Breast epithelium (tissue), 4 donors: ENCODE measurements at places on chromosomes 4 and X. TPM values are rescaled to one million over a fixed set of nuclear protein-coding genes. Genes with fewer than 3 reads are reported as not detected.
A peak's percentile ranks its signal among the peaks of the same experiment; 100 is the strongest.

DNA sequence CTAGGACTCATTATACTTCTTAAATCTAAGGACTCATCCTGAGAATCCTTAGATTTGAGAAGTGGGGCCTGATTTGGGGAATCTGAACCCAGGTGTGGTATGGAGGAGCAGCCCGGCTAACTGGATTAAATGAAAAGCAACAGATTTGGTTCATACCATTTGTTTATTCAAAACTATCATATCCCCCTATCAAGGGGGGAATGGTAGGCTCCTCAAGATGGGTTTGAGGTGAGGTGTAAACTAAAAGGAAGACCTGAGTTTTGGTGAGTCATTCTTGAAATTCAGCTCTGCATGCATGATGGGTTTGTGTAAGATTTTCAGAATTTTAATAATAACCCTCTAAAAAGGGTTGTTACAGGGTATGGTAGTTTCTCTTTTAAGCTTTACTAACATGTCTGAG, 53.4 kb downstream of the CASP6 start:
- no peaks in the 10 kb centered on the region for H3K36me3 ChIP-seq
- no peak for DNase-seq
- no peaks in the 10 kb centered on the region for H3K27me3 ChIP-seq
- H3K27ac ChIP-seq, result no peak overlapping the region
- H3K4me3 ChIP-seq, result no peak overlapping the region

- H3K36me3 ChIP-seq, result peaks cover 5% of the 10 kb centered on the region
- peaks cover 3% of the 10 kb centered on the region for H3K4me1 ChIP-seq
- no peak overlapping the region for H3K27ac ChIP-seq
Observed at GRCh38 chr4:10081218-10081606, 35.4 kb downstream of the WDR1 start.

GRCh38 chr4:26647523-26648224, 63.8 kb downstream of the TBC1D19 start:
- no peak overlapping the region for H3K27ac ChIP-seq
- H3K4me3 ChIP-seq, result no peak overlapping the region
- no peak for DNase-seq
- H3K27me3 ChIP-seq, result no peaks in the 10 kb centered on the region
- H3K4me1 ChIP-seq, result no peaks in the 10 kb centered on the region

DNA sequence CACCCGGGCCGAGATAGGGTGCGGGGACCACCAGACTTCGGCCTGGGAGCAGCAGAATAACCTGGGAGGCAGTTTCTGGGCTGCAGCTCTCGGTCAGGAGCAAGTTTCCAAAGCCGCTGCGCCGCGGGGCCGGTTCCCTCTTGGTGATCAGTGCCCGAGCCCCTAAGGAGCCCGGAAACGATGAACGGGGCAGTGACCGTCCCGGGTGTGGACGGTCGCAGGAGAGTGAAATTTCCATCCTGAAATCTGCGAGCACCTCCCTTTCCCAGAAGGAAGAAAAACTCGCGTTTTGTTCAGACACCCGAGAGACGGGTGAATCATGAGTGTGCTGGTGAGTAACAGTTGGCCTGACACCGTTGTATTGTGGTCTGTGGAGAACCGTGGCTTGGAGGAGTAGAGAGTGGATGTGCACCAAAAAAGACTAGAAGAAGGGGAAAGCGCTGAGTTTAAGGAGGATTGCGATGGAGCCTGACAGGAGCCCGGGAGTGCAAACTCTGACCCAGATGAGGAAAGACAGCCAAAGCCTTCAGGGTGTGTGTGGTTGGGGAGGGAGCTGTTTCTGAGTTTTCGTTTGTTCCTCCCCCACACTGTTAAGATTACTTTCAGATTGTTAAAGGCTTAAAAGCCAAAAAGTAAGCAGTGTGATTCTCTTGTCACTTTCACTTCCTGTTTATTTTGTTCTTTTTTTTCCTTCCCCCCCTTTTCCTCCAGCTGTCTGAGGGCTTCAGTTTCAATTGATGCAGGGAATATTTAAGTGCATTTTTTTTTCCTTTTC, 828 bp downstream of the MCUB start:
- H3K27ac ChIP-seq, result peak overlapping the region; percentile 86
- DNase-seq, result no peak
- no peaks in the 10 kb centered on the region for H3K4me1 ChIP-seq
- H3K27me3 ChIP-seq, result no peaks in the 10 kb centered on the region
- no peaks in the 10 kb centered on the region for H3K36me3 ChIP-seq

DNA sequence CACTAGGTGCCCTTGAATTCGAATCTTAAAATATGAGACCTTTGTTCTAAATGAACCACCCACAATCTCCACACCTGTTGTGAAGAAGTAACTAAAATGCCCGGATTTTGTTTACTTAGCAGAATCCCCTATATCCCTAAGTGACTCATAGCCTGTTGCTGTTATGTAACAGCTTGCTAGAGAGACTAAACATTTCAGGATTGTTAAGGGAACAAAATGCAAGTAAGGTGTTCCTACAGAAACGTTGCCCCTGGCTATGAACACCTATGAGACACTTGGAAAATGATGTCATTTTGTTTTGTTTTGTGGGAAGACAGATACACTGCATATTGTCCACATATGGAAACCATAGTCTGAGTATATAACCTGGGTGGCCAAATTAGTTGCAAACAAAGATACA, 24.2 kb upstream of the MXRA5 start:
- no peak overlapping the region for H3K27ac ChIP-seq
- no peak overlapping the region for H3K4me3 ChIP-seq
- H3K36me3 ChIP-seq, result no peaks in the 10 kb centered on the region

- H3K36me3 ChIP-seq, result no peaks in the 10 kb centered on the region
- no peak overlapping the region for H3K27ac ChIP-seq
- H3K27me3 ChIP-seq, result no peaks in the 10 kb centered on the region
- no peaks in the 10 kb centered on the region for H3K4me1 ChIP-seq
- no peak for DNase-seq
Observed at GRCh38 chrX:3582451-3582850, 131.0 kb downstream of the PRKX start.

ABCB7 gene
- 75.8 TPM for total RNA-seq

SORBS2 gene
- total RNA-seq, result 21.8 TPM

SCLT1 gene
- 18.7 TPM for total RNA-seq

TASL gene
- 1.6 TPM for total RNA-seq

DNA sequence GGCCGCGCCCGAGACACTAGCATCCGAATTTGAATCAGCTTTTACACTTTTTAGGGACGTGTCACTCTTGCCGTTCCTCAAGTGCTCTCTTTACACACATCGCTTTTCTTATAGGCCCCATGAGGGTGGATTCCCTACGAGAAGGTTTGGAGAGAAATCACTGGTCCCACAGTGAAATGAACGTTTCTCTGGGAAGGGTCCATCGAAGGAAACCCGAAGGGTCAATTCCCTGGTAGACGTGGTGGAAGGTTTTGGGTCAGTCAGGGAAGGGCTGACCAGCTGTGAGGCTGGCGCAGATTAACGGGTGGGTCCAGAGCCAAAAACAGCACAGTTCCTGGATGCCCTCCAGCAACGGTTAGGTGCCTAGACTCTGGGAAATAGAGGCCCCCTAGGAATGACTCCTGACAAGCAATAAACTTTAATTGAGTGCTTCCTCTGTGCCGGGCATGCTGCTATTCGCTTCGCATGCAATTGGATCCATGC, 35.9 kb downstream of the ETDC start:
- H3K36me3 ChIP-seq, result no peaks in the 10 kb centered on the region
- no peak for DNase-seq
- H3K4me1 ChIP-seq, result no peaks in the 10 kb centered on the region
- H3K27me3 ChIP-seq, result no peaks in the 10 kb centered on the region
- peak overlapping the region; percentile 87 for H3K27ac ChIP-seq
- H3K4me3 ChIP-seq, result peak overlapping the region; percentile 84

NUDT6 gene
- 8.2 TPM for total RNA-seq

DNA sequence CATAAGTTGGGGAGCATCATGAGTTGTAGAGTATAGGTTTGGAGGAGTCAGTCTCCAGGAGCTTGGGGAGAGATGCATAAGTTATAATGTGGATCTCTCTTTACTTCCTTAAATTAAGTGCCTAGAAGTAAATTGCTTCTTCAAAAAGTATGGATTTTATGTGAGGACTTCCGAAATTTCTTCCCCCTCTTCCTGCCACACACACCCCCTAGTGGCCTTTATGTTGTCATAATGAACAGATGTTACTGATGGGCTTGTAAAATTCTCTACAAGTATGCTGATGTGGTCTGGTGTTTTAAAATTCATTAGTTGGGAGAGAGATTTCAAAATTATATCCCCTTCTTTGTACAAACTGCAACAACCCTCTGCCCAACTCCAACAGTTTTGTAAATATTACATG, 2.3 kb upstream of the METTL14 start:
- H3K4me3 ChIP-seq, result no peak overlapping the region
- DNase-seq, result no peak
- no peaks in the 10 kb centered on the region for H3K27me3 ChIP-seq
- H3K4me1 ChIP-seq, result no peaks in the 10 kb centered on the region
- H3K36me3 ChIP-seq, result no peaks in the 10 kb centered on the region
- H3K27ac ChIP-seq, result no peak overlapping the region

USP51 gene
- 0.66 TPM for total RNA-seq

DNA sequence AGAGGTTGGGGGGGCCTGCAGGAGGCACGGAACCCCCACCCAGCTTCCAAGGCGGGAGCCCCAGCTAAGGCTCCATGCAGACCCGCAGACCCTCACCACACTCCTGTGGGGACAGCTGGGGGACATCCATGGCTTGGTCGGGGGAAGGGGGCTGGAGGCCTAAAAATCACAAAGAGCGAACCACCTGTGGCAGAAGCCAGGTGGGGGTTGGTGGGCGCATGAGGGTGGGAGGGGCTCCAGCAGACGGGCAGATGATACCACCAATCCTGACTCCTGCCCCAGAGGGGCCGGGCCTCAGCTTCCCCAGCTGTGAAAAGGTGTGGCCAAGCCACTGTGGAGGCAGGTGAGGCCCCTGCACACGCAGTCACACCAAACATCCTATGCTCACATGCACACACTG, 111.6 kb downstream of the FAM53A start:
- no peak for DNase-seq
- no peak overlapping the region for H3K4me3 ChIP-seq
- H3K4me1 ChIP-seq, result no peaks in the 10 kb centered on the region
- no peaks in the 10 kb centered on the region for H3K27me3 ChIP-seq
- no peak overlapping the region for H3K27ac ChIP-seq
- no peaks in the 10 kb centered on the region for H3K36me3 ChIP-seq

GRCh38 chr4:13386405-13387107, 97.6 kb downstream of the RAB28 start:
- DNase-seq, result no peak
- H3K27ac ChIP-seq, result no peak overlapping the region
- no peaks in the 10 kb centered on the region for H3K36me3 ChIP-seq
- H3K4me1 ChIP-seq, result no peaks in the 10 kb centered on the region

- H3K36me3 ChIP-seq, result no peaks in the 10 kb centered on the region
- no peaks in the 10 kb centered on the region for H3K4me1 ChIP-seq
- H3K4me3 ChIP-seq, result peak overlapping the region; percentile 63
- peak; percentile 45 for DNase-seq
Observed at GRCh38 chrX:20265726-20266681, 705 bp downstream of the RPS6KA3 start.

GC gene
- not detected for total RNA-seq

- no peak for DNase-seq
- H3K4me1 ChIP-seq, result no peaks in the 10 kb centered on the region
- H3K36me3 ChIP-seq, result no peaks in the 10 kb centered on the region
- no peak overlapping the region for H3K4me3 ChIP-seq
Observed at GRCh38 chr4:67365661-67366245, 179.6 kb downstream of the CENPC start.

DNA sequence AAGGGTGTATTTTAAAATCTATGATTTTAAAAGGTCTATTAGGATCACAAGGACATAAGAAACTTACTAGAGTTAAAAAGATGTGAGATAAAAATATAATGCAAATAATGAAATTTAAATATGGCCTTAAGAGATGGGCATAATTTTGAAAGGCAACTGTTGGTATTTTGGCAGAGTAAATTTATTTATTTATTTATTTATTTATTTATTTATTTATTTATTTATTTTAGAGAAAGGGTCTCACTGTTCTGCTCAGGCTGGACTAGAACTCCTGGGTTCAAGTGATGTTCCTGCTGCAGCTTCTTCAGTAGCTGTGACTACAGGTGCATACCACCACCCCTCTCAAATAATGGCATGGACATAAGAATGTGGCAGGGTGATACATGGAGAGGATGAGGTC, 932.1 kb upstream of the LCORL start:
- no peaks in the 10 kb centered on the region for H3K4me1 ChIP-seq
- H3K36me3 ChIP-seq, result no peaks in the 10 kb centered on the region
- H3K27ac ChIP-seq, result no peak overlapping the region
- no peaks in the 10 kb centered on the region for H3K27me3 ChIP-seq
- no peak for DNase-seq
- no peak overlapping the region for H3K4me3 ChIP-seq

SHOX gene
- total RNA-seq, result not detected

- no peaks in the 10 kb centered on the region for H3K4me1 ChIP-seq
- peak overlapping the region; percentile 80 for H3K27ac ChIP-seq
- no peak for DNase-seq
Observed at GRCh38 chrX:155880586-155881157, 473 bp upstream of the VAMP7 start.

LDB2 gene
- 34.5 TPM for total RNA-seq

DNA sequence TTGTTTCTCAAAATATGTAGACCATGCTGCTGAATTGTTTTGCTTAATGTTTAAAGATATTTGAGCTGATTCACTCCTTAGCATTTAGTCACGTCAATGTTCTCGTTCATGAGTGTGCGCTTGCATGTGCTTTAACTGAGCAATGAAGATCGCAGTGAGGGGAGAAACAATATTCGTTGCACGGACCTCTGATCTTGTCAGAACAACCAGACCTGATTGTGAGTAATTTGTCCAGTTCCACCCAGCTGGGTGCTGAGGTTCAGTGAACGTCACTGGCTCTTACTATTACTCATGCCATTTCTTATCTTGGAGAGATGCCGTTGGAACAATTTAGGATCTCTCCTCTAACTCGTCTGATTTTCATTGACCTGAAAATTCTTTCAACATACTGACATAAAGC, 15.0 kb upstream of the PRKX start:
- H3K36me3 ChIP-seq, result no peaks in the 10 kb centered on the region
- no peak overlapping the region for H3K4me3 ChIP-seq
- DNase-seq, result no peak
- no peaks in the 10 kb centered on the region for H3K27me3 ChIP-seq
- no peaks in the 10 kb centered on the region for H3K4me1 ChIP-seq

- no peak for DNase-seq
- no peaks in the 10 kb centered on the region for H3K4me1 ChIP-seq
- no peak overlapping the region for H3K4me3 ChIP-seq
Observed at GRCh38 chr4:170827562-170828274, 738.0 kb upstream of the AADAT start.

- no peak overlapping the region for H3K4me3 ChIP-seq
- no peaks in the 10 kb centered on the region for H3K4me1 ChIP-seq
- H3K27ac ChIP-seq, result no peak overlapping the region
- DNase-seq, result no peak
- H3K27me3 ChIP-seq, result peaks cover 20% of the 10 kb centered on the region
Observed at GRCh38 chr4:3640587-3640962, 108.4 kb upstream of the LRPAP1 start.

GRCh38 chr4:120517966-120518365, 404.6 kb downstream of the PRDM5 start:
- DNase-seq, result no peak
- H3K4me3 ChIP-seq, result no peak overlapping the region
- no peaks in the 10 kb centered on the region for H3K4me1 ChIP-seq
- no peaks in the 10 kb centered on the region for H3K27me3 ChIP-seq
- no peak overlapping the region for H3K27ac ChIP-seq

GRCh38 chrX:17375367-17375636, 302 bp downstream of the NHS start:
- H3K36me3 ChIP-seq, result no peaks in the 10 kb centered on the region
- no peaks in the 10 kb centered on the region for H3K4me1 ChIP-seq
- H3K27ac ChIP-seq, result peak overlapping the region; percentile 59
- no peak for DNase-seq
- peaks cover 33% of the 10 kb centered on the region for H3K27me3 ChIP-seq
